ENCODE measurements at places on chromosomes 5 and 9.

DNA sequence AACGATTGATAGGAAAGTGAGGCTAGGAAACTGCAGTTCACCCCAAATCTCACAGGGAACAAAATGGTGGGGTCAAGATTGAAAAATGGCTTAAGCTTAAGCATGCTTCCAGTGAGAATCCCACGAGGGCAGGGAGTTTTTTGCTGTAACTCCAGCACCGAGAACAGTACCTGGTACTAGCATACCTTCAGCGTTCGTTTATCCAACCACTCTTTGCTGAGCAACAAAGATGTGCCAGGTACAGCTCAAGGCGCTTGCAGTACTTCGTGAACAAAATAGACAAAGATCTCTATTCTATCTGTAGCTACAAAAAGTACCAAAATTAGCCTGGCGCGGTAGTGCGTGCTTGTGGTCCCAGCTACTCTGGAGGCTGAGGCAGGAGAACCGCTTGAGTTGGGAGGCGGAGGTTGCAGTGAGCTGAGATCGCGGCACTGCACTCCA lies 778 bp upstream of the PPP6C start:
- DNase-seq: peak; percentile 7

- peak; percentile 70 for DNase-seq
These were observed 134.8 kb downstream of the KCNIP1 start for GRCh38 chr5:170638454-170639220.

DNA sequence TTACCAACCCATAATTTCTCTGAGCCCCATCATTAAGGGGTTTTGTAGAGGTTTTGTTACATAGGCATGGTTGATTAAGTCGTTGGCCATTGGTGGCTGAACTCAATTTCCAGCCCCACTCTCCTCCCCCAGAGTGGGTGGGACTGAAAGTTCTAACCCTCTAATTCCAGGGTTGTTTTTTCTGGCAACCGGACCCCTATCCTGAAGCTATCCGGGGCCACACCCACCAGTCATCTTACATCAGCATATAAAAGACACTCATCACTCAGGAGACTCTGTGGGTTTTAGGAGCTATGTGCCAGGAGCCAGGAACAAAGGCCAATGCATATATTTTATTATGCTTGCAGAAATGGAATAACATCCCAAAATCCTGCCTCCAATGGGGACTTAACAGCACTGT lies 186.0 kb downstream of the NXNL2 start:
- DNase-seq: no peak

GRCh38 chr9:135010921-135011320 lies 76.5 kb upstream of the OLFM1 start:
- no peak for DNase-seq

GRCh38 chr5:67164856-67165525 lies 31.6 kb downstream of the CD180 start:
- no peak for DNase-seq

Measured in Ammon's horn (tissue), 1 donor.